ENCODE measurements at places on chromosomes 6 and 20.
A peak's percentile ranks its signal among the peaks of the same experiment; 100 is the strongest.

GRCh38 chr6:11366934-11367637 is 134.6 kb upstream of the NEDD9 start:
- no peak for DNase-seq

DNA sequence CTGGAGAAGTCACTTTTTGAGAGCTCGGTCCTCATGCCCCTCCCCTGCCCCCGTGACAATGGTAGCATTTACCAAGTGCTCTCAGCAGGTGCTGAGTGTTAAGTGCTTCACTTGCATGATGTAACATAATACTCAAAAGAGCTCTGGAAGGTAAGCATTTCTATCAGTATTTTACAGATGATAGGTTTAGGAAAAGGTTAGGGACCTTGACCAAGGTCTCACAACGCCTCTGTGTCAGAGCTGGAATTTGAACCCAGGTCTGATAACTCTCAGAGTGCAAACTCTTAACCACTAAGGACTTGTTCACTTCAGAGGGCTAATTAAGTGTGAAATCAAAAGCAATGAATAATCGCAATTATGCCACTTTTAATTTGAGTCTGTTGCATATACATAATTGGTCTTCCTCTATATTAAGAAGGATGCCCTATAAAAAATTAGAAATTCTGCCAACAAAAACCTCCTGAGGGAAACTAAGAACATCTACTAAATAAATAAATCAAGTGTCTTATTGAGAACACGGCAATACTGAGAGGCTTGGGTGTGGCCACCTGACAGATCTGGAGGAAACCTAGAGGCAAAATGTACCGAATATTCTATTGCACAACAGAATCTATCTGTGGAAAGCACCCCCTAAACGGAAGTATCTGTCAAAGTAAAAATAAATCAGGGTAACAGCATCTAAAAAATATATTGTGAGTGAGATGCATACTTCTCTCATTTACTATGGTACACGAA is 109.8 kb downstream of the BACH2 start:
- no peak for DNase-seq

GRCh38 chr6:26431258-26432172 is 8.8 kb upstream of the BTN3A3 start:
- no peak for DNase-seq

GRCh38 chr6:15876406-15876805 is 213.6 kb upstream of the DTNBP1 start:
- DNase-seq: no peak

GRCh38 chr6:1770435-1770843 is 160.7 kb downstream of the FOXC1 start:
- DNase-seq: no peak

GRCh38 chr6:36598739-36599318 is 4.7 kb downstream of the SRSF3 start:
- DNase-seq: no peak

GRCh38 chr6:49986551-49986950 is 17.1 kb upstream of the DEFB113 start:
- DNase-seq: no peak

- no peak for DNase-seq
These were observed 69.8 kb downstream of the DACT2 start for GRCh38 chr6:168249746-168250145.

DNA sequence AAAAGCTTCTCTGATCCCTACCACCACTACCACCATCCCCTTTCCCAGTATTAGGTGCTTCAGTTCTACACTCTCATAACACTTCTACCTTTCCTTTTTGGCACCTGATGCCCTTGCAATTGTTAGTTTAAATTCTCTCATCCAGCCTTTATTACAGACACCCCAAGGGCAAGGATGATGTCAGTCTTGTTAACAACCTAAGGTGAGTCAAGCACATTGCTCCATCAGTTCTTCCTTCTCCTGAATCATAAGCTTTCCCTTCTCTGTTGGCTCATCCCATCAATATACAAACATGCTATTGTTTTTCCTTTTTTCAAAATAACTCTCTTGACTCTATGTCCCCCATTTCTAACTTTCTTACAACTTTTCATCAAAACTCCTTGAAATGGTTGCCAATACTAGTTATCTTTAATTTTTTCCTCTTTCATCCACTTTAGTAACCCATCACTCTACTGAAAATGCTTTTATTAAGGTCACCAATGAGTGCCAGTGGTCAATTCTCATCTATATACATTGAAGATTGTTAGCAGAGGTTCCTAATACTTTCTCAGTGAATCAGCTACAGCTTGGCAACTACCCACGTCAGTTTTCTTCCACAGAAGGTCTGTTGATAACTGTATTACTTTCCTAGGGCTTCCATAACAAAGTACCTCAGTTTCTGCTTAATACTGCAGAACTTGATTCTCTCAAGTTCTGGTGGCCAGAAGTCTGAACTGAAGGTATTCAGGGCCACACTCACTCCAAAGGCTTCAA is 97.1 kb upstream of the FLRT3 start:
- no peak for DNase-seq

DNA sequence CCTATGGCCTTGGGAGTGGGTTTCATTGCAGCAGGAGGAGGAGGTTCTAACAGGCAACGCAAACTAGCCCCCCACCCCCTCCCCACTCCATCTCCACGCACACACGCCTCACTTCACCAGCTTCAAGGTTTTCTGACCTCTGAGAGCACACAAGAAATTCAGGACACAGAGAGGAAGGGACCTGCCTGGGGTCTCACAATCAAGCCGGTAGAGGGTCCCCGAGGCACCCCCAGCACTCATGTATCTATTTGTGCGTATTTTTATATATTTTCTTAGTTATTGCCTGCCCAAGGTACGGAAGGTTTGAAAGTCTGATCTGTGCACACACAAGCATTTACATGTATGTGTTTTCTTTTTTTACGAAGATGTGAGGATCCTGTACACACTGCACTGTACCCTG is 16.9 kb downstream of the MDFI start:
- no peak for DNase-seq

GRCh38 chr6:84089552-84089951 is 56.0 kb downstream of the MRAP2 start:
- no peak for DNase-seq

DNA sequence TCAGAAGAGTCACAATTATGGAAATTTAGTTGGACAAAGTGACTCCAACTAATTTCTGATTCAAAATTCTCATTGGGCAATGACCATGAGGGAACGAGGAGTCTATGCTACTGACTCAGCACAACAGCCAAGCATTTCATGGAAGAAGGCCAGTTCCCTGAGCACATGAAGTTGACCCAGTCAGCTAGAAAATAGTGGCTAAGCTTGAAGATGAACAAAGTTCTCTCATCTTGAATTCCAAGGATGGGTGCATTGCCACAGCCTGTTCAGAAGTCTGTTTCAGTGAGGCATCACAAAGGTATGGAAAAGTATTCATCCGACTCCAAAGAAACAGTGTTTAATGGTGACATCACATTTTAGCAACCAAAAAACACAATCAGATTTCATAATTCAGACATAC is 676.9 kb downstream of the HACE1 start:
- DNase-seq: no peak

DNA sequence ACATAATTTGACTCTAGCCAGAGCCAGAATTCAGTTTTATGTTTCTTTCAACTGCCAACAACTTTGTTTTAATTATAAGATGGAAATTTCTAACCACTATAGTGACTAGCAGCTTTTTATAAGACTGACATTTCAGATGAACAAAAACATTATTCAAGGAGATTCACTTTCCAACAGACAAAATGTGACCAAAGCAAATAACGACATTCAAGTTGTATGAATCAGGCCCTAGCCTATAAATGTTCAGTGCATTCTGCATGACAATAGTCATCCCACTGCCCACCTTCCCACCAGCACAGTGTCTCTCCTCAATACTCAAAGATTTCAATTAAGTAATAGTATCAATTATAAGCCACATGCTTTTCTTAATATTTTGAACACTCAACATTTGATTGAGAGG is 200.7 kb downstream of the KHDC1L start:
- DNase-seq: no peak

GRCh38 chr20:24677626-24678315 is 208.3 kb downstream of the SYNDIG1 start:
- no peak for DNase-seq

DNA sequence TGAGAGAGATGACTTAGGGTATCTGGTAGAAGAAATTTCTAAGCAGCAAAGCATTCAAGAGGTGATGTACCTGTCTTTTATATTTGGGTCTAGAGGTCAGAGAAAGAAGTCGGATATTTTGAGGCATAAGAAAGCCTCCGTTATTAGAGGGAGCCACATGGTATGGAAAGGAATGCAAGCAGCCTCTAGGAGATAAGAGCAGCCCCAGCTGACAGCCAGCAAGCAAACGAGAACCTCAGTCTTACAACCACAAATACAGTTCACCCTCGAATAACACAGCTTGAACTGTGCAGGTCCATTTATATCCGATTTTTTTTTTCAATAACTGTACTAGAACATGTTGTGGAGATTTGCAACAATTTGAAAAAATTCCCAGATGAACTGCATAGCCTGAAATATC is 190.7 kb upstream of the VGLL2 start:
- DNase-seq: no peak

- DNase-seq: no peak
These were observed 8.9 kb downstream of the SLC22A2 start for GRCh38 chr6:160249671-160250070.

DNA sequence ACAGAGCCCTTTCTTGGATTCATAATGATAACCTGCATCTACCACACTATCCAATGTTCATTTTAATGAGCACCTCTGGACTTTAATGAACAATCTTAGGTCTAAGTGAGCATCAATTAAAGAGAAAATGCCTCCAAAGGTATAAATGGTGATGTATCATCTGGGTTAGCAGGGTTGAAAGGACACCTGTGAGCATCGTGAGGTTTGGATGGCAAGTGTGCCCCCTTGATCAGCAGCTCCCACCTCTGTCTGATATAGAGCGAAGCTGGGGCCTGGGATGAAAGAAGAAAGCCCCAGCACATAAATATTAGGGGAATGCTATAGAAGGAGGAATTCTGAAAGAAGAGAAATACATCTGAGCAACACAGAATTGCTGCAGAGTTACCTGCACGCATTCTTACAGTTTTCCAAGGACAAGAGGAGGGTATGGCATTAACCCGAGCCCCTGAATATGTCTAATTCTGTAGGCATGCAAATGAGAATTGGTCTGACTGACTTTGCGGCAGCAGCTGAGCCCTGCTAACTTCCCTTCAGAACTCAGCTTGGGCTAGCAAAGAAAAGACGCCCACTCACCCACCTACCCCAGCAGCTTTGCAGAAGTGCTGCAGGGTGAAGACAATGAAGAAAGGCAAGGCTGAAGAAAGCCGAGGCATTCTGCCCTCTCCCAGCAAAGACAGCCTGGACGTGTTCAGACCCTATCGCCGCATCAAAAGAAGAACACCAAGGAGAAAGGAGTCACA is 136.2 kb downstream of the GMPR start:
- no peak for DNase-seq

DNA sequence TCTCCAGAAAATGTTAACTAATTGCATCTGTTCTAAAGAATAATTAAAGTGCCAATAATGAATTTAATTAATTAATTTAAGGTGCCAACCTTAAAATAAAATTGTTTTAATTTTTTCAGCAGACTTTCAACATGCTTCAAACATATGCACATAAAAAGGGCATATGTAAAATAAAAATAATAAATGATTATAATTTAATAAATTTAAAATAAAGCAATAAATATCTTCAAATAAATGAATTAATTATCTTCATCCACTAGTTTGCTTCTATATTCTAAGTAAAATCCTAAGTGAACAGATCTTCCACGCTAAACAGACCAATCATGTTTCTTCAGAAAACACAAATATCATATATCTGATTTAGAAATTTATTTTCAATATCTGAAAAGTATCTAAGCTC is 119.2 kb downstream of the HIVEP2 start:
- no peak for DNase-seq

- no peak for DNase-seq
These were observed 194.1 kb downstream of the OGFRL1 start for GRCh38 chr6:71482742-71483141.

DNA sequence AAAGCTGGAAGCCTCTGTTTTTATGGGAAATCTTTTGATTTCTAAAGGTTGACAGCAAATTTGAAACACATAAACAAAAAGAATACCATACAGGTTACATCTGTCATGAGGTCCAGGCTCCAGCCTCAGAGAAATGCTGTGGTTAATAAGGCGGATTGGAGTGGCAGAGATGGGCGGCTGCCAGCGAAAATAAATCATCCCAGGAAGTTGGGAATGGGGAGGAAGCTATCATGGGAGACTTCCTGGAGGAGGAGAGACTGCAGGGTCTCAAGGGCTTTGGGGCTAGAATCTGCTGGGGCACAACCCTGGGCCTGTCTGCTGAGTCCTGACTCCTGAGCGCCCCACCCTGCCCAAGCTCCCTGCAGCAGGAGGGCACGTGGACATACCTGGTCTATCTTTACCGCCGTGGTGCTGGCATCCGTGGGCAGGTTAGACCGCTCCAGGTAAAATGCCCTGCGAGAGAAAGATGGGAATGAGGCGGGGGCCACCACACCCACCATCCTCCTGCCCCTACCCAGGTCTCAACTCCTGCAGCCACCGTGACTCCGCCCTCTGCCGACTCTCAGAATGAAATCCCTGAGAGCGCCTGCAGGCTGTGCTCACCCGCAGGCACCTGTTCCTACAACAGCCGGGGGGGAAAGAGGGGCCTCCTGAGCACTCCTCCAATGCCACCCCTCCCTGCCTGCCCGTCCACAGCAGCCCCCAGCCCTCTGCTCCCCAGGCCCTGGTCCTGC is 197.3 kb downstream of the PREX1 start:
- no peak for DNase-seq

DNA sequence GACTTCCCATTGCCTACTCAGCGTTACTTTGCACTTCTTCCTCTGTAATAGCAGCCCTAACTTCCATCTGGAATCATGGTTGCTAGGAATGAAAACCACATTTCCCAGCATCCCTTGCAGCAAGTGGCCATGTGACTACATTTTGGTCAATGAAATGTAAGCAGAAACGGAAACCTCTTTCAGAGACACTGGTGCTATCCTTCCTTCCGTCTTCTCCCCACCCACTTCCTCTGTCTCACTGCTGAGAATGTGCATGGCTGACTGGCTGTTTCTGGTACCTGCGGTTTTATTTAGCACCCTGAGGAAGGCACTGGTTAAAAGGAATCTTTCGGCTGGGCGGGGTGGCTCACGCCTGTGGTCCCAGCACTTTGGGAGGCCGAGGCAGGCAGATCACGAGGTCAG is 107.4 kb downstream of the SCML4 start:
- peak; percentile 73 for DNase-seq

- DNase-seq: no peak
These were observed 70.9 kb downstream of the CRYBG1 start for GRCh38 chr6:106431405-106431804.

- no peak for DNase-seq
These were observed 51.5 kb downstream of the CTCFL start for GRCh38 chr20:57473246-57474048.

Data from T-helper 22 cell (primary cell).